ENCODE measurements at places on chromosomes 11 and 22.

DNA sequence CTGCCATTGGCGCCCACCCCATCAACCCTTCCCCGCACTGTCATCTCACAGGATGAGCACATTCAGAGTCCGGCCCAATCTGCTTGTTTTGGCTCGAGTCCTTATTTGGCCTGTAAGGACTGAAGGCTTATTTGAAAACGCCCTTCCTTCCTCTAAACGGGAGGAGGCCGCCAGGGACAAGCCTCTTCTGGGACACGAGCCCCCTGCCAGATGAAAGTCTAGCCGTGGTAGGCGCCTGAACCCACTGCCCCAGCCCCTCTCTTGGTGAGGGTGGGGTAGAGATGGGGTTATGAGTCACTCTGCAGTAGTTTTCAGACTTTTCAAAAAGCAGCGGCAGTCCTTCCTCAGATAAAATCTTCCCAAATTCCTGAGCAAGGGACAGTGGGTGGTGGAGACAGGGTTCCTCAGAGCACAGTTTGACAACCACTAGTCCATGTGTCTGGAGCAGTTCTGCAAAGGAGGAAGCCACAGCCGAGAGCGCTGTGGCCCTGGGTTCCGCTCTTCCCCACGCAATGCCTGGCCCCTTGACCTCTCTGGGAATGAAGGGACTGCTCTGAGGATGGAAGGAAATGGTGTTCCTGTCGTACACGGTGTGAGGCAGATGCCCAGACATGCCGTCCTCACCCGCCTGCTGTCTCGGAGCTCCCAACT, 57.0 kb downstream of the MYH9 start:
- no peak for DNase-seq

DNA sequence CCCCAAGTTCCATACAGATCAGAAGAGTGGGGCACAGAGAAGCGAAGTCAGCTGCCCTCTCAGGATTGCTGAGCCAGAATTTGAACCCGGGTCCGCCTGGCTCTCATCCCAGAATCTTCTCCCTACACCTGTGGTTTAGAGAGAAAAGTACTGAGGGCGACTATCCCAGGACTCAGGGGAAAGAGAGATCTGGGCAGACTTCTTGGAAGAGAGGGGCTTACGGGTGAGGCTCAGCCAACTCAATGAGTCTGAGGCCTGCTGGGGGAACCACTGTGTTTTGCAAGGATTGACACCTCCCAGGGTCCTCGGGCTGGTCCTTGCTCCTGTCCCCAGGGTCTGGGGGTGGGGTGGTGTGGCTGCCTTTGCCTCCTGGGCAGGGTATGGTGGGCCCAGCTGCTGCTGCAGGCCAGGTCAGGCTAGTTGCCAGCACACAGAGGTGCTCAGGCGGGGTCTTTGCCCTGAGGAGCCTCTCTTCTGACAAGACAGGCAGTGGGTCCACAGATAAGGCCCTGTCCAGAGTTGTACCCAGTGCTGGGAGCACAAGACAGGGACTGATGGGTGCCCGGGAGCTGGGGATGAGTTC, 1.2 kb downstream of the CAPN5 start:
- peak; percentile 12 for DNase-seq

GRCh38 chr11:115964091-115964490, 459.9 kb upstream of the CADM1 start:
- DNase-seq = no peak

DNA sequence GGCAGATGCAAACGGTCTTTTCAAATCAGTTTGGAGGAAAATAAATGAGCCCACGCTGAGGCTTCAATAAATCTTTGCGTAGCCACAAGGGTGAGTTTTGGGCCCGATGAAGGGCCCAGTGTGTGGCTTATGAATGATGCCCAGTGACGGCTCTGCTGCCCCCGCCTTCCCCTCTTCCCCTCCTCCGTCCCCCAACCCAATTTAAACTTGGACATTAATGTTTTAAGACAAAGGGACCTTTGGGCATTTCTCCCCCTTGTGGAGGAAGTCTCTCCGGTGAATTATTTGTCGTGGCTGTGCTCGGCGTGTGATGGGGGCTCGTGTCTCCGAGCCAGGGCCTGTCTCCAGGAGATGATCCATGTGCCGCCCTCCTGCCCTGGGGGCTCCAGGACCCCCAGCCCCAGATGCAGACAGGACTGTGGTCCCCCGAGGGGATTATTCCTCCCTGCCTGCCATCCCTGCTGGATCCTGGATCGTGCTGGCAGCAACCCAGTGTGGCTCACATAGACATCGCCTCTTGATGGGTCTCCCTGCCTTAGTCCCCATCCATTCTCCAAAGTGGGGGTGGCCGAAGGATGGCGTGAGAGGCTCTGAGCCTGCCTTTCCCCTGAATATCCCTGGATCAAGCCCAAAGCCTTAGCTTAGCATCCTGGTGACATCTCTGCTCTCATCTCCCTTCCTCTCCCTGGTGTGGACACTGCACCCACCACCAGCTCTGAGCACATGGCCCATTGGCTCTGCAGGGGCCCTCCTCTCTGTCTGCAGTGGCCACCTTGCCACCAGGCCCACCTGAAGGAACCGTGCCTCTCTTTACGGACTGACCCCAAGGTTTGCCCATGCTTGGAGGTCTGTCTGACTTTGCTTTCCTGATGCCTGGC, 56.4 kb downstream of the SMIM38 start:
- DNase-seq = no peak

- no peak for DNase-seq
These were observed 1.6 kb upstream of the CARD10 start for GRCh38 chr22:37520776-37521191.

DNA sequence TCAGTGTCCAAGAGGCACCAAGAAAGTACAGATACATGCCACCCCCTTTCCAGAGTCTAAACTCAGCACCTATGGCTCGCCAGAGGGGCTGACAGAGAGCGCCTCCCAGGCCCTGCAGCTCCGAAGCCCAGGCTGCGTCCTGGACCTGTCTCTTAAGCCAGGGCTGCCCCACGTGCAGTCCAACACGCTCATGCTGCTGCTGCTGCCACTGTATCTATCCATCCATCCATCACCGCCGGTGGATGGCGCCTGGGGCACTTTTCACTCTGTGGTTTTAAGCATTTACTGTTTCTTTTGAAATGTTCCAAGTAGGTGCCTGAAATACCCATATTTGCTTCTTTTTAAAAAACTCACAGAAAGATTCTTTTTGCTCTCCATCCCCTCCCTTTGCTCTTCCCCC, 41.8 kb downstream of the MACROD1 start:
- no peak for DNase-seq

DNA sequence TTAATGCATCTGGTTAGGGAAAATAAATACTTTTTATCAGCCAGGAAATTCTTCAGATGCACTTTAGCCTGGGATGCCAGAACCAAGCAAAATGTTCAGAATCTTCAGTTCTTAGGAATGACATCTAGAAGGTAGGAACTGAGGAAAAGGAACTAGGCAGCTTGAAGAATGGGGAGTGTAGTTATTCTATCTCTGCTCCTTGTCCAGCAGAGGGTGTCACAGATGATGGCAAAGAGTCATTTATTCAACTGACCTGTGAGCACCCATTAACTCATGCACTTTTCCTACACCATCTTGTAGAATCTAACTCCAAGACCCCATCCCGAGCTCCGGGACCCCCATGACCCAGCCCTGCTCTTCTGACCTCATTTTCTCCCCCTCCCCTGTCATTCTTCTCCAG, 122.1 kb upstream of the ISX start:
- DNase-seq = no peak

DNA sequence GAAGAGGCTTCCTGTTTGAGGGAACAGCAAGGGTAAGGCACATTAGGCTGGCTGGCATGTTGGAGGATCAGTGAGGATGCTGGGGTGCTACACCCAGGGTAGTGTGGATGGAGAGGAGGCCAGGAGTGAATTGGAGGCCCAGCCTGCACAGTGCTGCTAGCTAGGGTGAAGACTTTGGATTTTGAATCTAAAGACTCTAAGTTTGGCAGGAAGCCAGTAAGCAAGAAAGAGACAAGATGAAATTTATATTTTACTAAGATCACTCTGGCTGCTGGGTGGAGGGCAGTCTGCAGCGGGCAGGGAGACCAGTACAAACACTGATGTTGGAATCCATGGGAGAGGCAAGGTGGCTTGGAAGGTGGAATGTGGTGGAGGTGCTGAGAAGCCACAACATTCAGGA, 43.6 kb downstream of the TSPAN18 start:
- DNase-seq = no peak

- no peak for DNase-seq
These were observed 21.2 kb upstream of the TP53AIP1 start for GRCh38 chr11:128963744-128964325.

DNA sequence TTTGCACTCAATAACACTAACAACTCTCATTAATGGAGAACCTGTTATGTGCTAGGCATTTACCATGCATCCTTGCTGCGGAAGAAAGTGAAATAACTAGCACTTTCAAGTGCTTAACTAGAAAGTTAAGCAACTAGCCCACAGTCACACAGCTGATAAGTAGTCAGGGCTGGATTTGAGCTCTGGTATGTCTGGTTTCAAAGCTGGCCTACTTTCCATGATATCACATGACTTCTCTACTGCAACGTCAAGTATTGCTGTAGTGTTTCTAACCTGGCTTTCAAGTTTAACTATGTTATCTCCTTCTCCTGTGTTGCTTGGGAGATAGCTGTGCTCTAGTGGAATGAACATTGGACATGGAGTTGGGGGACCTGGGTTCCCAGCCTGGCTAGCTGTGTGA, 12.1 kb downstream of the SLC15A3 start:
- DNase-seq = no peak

DNA sequence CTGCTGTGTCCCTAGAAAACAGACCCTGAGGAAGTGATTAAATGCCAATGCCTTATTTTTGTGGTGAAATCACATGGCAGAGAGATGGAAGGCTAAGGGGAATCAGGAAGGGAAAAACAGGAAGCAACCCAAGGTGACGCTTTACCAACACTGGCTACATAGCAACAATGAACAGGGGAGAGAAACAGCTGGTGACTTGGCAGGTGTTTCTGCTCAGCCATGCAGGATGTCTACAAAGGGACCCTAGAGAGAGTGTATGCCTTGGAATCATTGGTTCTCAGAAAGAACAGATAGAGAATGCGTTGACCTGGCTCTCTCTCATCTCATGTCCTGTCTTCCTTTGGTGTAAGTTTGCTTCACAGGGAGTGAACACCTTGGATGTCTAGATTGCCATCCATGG, 911.9 kb downstream of the OPCML start:
- no peak for DNase-seq

Measured in omental fat pad (tissue), 4 donors.